ENCODE measurements at places on chromosomes 16 and 17. TPM values are rescaled to one million over a fixed set of nuclear protein-coding genes. Genes with fewer than 3 reads are reported as not detected.

GRCh38 chr17:35708149-35708548, 23.3 kb upstream of the RASL10B start:
- no peaks in the 10 kb centered on the region for H3K27me3 ChIP-seq
- no peaks in the 10 kb centered on the region for H3K4me1 ChIP-seq
- H3K4me3 ChIP-seq, result no peak overlapping the region
- H3K27ac ChIP-seq, result no peak overlapping the region
- no peak for ATAC-seq

Gene TMC8
- total RNA-seq, result 12.0 TPM

Gene GGT6
- total RNA-seq, result 5.9 TPM

DNA sequence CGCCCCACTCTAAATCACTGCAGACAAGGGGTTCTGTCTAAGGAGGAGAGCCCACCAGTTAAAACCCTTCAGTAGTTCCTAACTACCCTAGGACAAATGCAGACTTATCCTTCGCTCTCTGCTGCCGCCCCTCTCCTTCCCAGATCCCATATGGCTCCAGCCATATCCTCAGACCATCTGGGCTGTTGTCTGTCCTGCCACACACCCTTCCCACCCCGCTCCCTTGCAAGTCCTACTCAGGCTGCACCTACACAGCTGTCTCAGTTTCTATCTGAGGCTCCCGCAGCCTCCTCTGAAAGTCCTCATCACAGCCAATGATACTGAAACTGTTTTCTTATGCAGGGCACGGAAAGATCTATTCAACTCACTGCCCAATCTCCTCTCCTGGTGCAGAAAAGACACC, 720 bp upstream of the BCKDK start:
- no peaks in the 10 kb centered on the region for H3K27me3 ChIP-seq
- H3K4me3 ChIP-seq, result no peak overlapping the region
- no peak for ATAC-seq
- H3K36me3 ChIP-seq, result no peaks in the 10 kb centered on the region
- H3K27ac ChIP-seq, result no peak overlapping the region

DNA sequence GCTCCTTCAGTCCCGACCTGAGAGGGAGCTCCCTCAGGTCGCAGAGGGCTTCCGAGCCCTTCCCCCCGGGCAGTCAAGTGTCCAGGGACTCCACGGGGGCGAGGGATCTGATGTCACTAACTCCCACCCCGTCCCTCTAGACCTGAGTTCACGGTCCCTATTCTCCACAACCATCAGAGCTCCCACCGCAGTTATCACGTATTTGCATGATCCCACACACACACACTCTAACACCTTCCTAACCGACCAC, 3.7 kb upstream of the PER1 start:
- peaks cover 24% of the 10 kb centered on the region for H3K36me3 ChIP-seq
- H3K27ac ChIP-seq, result peak overlapping the region; percentile 99
- no peaks in the 10 kb centered on the region for H3K4me1 ChIP-seq

Gene ADCY9
- total RNA-seq, result 33.8 TPM

DNA sequence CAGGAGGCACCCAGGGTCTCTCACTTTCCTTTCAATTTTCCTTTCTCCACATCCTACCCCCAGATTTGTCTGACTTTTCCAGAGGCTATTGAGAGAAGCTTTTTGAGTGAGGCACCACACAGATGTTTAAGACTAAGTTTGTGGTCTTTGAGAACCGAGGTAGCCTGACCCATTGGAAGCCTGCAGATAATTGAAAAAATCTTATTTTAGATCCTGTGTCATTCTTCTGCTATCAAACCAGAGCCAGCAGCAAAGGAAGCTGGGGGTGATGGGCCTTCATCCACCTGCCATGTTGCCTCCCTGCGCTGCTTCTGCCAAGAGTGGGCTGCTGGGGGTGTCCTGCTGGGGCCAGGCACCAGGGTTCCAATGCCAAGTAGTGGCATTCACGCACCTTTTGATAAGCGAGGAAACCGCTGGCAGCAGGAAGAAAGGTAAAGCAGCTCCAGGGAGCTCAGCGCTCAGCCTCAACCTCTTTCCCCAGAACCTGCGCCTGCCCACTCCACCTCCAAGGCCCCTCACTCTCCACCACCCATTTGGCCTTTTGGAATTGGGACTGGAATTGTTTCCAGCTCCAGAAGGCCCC, 55.6 kb downstream of the MPRIP start:
- H3K4me3 ChIP-seq, result no peak overlapping the region
- H3K36me3 ChIP-seq, result peaks cover 3% of the 10 kb centered on the region
- no peaks in the 10 kb centered on the region for H3K27me3 ChIP-seq

Gene GDPD1
- 6.2 TPM for total RNA-seq

DNA sequence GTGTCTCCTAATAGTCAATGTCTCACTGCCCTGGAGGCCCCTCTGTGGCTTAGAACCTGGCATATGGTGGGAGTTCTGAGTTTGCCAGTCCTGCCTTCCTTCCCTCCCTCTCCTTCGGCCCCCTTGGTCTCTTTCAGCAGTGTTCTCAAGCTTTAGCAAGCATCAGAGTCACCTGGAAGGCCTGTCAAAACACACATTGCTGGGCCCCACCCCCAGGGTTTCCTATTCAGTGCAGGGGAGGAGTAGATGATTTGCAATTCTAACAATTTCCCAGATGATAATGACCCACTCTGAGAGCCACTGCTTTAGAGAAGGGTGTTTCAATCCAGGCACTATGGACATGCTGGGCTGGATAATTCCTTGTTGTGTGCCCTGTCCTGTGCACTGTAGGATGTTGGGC, 26.4 kb upstream of the TMEM220 start:
- H3K4me3 ChIP-seq, result no peak overlapping the region
- H3K36me3 ChIP-seq, result peaks cover 3% of the 10 kb centered on the region
- no peaks in the 10 kb centered on the region for H3K27me3 ChIP-seq
- no peak overlapping the region for H3K27ac ChIP-seq
- no peak for ATAC-seq

DNA sequence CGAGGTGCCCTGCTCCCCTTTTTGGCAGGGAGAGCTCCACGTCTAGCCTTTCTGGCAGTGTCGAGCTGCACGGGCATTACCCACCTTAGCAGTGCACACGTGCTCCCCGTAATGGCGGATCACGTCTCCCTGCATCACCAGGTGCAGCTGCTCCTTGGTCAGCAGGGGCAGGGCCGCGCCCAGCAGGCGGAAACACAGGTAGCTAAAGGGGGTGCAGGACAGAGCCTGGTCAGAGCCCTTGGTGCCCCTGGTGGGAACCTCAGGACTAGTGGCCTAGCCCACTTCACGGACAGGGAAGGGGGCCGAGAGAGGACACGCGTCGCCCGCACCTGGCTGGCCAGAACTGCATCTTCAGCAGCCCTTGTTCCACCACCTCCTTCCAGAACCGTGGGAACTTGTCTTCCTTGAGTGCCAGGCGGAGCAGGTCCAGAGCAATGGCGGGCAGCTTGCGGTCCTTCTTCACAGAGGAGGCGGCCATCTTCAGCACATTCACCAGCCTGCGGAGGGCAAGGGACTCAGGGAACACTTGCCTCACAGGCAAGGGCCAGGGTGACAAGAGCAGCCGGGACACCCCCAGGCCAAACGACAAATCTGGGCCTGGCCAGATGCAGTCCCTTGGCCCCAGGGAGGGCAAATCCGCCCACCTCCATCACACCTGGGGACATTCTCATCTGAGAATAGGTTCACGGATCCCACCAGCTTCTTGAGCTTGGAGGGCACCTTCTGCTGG, 3.2 kb downstream of the MYBBP1A start:
- no peak for ATAC-seq
- H3K36me3 ChIP-seq, result peaks cover 72% of the 10 kb centered on the region
- no peak overlapping the region for H3K27ac ChIP-seq
- H3K27me3 ChIP-seq, result no peaks in the 10 kb centered on the region
- H3K4me3 ChIP-seq, result no peak overlapping the region

Gene STX1B
- total RNA-seq, result not detected

DNA sequence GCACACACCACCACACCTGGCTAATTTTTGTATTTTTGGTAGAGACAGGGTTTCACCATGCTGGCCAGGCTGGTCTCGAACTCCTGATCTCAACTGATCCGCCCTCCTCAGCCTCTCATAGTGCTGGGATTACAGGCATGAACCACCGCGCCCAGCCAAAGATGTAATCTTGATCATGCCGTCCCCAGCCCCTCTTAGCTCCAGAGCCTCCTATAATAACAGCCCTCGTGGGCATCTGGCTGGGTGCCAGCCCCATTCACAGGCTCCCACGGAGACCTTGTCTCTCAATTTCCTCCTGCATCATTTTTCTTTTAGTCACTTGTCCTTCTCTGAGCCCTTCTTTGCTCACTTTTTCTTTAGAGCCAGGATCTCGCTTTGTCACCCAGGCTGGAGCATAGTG, 94.2 kb downstream of the KATNIP start:
- no peaks in the 10 kb centered on the region for H3K4me1 ChIP-seq
- H3K36me3 ChIP-seq, result peaks cover 37% of the 10 kb centered on the region
- no peak for ATAC-seq
- no peaks in the 10 kb centered on the region for H3K27me3 ChIP-seq

- H3K27me3 ChIP-seq, result no peaks in the 10 kb centered on the region
- H3K27ac ChIP-seq, result no peak overlapping the region
- no peak for ATAC-seq
- no peak overlapping the region for H3K4me3 ChIP-seq
Measured at GRCh38 chr16:69190046-69190588, 3.2 kb downstream of the SNTB2 start.

Gene PRKCB
- total RNA-seq, result 10.7 TPM

- no peak overlapping the region for H3K27ac ChIP-seq
- no peaks in the 10 kb centered on the region for H3K27me3 ChIP-seq
- no peak for ATAC-seq
Measured at GRCh38 chr17:40516581-40517285, 15.3 kb upstream of the TNS4 start.

Gene TBC1D3K
- total RNA-seq, result not detected

Gene ATP2C2
- total RNA-seq, result 0.31 TPM

DNA sequence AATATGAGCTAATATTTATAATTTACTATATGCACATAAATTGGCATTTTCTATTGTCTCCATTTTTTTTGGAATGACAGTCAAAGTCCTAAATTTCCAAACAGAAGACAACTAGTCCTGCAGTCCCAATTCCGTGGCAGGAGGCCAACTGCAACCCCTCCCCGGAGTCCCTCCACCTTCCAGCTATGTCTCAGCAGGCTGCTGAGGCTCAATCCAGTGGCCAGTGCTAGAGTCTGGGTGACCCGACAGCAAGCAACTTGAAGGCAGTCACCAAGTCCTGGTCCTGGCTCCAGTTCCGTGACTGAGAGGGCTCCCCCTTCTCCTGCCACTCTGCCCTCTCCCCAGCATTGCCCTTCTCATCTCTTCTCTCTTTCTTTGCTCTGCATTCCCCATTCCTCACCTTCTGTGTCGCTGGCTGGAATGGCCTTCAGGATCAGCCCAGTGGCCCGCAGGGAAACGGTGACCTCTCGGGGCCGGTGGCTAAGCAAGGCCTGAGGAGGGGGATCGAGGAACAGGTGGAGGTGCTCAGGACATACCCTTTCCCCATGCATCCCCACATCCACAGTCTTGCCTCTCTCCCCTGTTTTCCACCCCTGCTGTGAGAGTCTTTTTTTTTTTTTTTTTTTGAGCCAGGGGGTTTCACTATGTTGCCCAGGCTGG, 22.4 kb upstream of the MFSD6L start:
- H3K4me3 ChIP-seq, result no peak overlapping the region
- H3K4me1 ChIP-seq, result no peaks in the 10 kb centered on the region
- H3K36me3 ChIP-seq, result no peaks in the 10 kb centered on the region
- no peak overlapping the region for H3K27ac ChIP-seq
- H3K27me3 ChIP-seq, result peaks cover 42% of the 10 kb centered on the region
- no peak for ATAC-seq

Gene MYH8
- not detected for total RNA-seq

DNA sequence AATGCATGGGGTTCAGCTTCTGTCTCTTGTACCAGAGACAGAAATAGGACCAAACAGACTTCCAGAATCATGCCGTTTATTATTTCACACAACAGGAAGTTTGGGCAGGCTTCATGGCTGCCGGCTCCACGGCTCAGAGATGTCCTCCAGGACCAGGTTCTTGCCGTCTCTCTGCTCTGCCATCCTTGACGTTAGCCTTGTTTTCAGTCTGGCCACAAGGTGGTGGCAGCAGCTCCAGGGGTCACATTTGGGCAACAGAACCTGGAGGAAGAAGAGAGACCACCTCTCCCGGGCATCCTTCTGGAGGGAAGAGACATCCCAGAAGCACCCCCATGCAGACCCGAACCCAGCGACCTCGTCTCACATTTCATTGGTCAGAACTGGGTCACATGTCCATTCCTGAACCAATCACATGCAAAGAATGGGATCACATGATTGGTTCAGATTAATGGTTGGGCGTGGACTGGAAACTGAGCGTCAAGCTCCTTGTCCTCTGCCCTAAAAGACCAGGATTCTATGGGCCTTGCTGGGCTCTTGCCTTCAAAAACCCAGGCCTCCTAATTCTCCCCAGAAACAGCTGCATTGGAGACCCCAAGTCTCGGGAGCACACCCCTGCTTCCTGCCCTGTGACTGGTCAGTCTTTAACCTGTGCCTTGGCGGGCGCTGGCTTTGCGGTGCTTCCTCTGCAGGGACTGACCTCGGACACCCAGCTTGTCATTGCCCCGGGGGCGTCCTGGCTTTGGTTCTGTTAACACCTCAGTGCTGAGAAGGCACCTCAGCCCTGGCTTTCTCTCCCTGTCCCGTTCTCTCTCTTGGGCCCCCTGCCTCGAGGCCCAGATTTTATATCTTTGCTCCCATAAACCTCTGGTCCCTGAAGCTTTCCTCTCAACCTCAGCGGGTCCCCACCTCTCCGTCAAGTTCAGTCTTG, 63.3 kb downstream of the IRF8 start:
- no peaks in the 10 kb centered on the region for H3K36me3 ChIP-seq
- H3K4me1 ChIP-seq, result peaks cover 11% of the 10 kb centered on the region
- no peak overlapping the region for H3K4me3 ChIP-seq
- ATAC-seq, result no peak
- no peak overlapping the region for H3K27ac ChIP-seq

Gene DYNLRB2
- 2.3 TPM for total RNA-seq

Gene SDK2
- 0.67 TPM for total RNA-seq

DNA sequence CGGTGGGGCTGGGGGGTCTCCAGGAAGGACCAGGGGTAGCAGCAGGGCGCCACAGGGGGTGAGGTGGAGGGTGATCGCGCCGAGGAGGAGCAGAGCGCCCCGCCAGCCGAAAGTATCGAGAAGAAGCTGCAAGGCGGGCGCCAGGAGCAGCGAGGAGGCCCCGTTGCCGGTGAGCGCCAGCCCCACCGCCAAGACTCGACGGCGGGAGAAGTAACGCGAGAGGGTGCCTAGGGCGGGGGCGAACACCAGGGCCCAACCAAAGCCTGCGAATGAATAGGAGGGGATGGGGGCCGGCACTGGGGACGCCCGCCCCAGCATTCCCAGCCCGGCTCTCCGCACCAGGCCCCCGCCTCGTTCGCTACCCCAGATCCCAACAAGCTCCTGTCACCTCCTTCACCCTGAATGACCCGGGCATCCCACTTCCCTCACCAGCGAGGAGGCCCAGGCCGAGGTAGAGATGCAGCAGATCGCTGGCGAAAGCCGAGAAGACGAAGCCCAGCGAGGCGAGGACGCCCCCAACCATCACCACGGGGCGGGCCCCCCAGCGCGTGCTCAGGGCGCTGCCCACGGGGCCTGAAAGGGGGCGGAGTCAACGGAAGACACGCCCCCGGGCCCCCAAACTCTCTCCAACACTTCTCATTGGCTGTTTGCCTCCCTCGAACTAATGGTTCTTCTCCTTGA, 1.3 kb downstream of the SLC16A11 start:
- H3K4me1 ChIP-seq, result peaks cover 45% of the 10 kb centered on the region
- H3K27ac ChIP-seq, result no peak overlapping the region
- H3K27me3 ChIP-seq, result peaks cover 57% of the 10 kb centered on the region
- no peak for ATAC-seq
- H3K4me3 ChIP-seq, result peak overlapping the region; percentile 54

- no peak overlapping the region for H3K4me3 ChIP-seq
- H3K4me1 ChIP-seq, result peaks cover 3% of the 10 kb centered on the region
- no peaks in the 10 kb centered on the region for H3K36me3 ChIP-seq
- H3K27me3 ChIP-seq, result no peaks in the 10 kb centered on the region
- H3K27ac ChIP-seq, result no peak overlapping the region
Measured at GRCh38 chr16:1778200-1779179, 3.9 kb downstream of the SPSB3 start.

Measured in gastroesophageal sphincter (tissue), 4 donors.